HFFc6 (cell line): ENCODE measurements at places on chromosomes 5 and 9. TPM values are rescaled to one million over a fixed set of nuclear protein-coding genes. Genes with fewer than 3 reads are reported as not detected.

Gene PCDHB11
- total RNA-seq: 0.26 to 0.54 TPM (median 0.53 TPM) in 3 replicates

Gene OSTF1
- 59.7 and 69.0 TPM in 2 replicates for total RNA-seq

Gene SLC6A19
- total RNA-seq: not detected in 3 replicates

Gene LOX
- 943 to 1,069 TPM (median 968 TPM) in 3 replicates for total RNA-seq

Gene PCDHA6
- not detected in 3 replicates for total RNA-seq

Gene SLC9A3
- total RNA-seq: 0.85 to 1.00 TPM (median 0.87 TPM) in 3 replicates

Gene PHF24
- not detected in 3 replicates for total RNA-seq

GRCh38 chr5:148491793-148492184, 108.0 kb downstream of the FBXO38 start:
- H3K4me3 ChIP-seq: no peak overlapping the region
- no peak for DNase-seq
- peaks cover 7% of the 10 kb centered on the region for H3K27me3 ChIP-seq
- no peaks in the 10 kb centered on the region for H3K4me1 ChIP-seq
- H3K27ac ChIP-seq: no peak overlapping the region

- H3K27ac ChIP-seq: no peak overlapping the region
- no peaks in the 10 kb centered on the region for H3K4me1 ChIP-seq
- no peaks in the 10 kb centered on the region for H3K27me3 ChIP-seq
- no peaks in the 10 kb centered on the region for H3K36me3 ChIP-seq
- H3K4me3 ChIP-seq: no peak overlapping the region
Measured at GRCh38 chr5:107342371-107342770, 328.4 kb downstream of the EFNA5 start.

GRCh38 chr9:134971196-134971595, 53.5 kb upstream of the FCN1 start:
- H3K4me1 ChIP-seq: no peaks in the 10 kb centered on the region
- no peaks in the 10 kb centered on the region for H3K36me3 ChIP-seq
- H3K27ac ChIP-seq: no peak overlapping the region
- DNase-seq: no peak

DNA sequence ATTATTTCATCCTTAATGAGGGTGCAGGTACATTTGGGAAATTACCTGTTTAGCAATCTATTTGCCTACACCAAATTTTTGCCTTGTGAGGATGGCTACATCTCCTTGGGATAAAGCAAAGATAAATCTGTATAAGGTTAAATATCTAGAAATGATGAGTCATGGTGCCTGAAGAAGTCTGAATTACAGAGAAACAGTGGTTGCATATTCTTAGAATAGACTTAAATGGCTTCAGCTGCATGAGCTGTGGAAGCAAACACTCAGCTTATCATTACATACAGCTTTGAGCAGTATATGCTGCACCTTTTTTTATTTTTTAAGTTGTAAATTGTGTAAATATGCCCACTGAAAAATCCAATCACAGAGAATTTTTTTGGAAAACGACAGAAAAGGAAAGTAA, 153.5 kb downstream of the RAPGEF6 start:
- H3K4me1 ChIP-seq: peaks cover 13% of the 10 kb centered on the region
- no peak for DNase-seq
- no peaks in the 10 kb centered on the region; the same call in 1 of the 2 replicates for H3K27me3 ChIP-seq
- H3K27ac ChIP-seq: peak overlapping the region; percentile 62
- H3K4me3 ChIP-seq: no peak overlapping the region

- no peaks in the 10 kb centered on the region; the same call in 1 of the 2 replicates for H3K27me3 ChIP-seq
- H3K4me3 ChIP-seq: no peak overlapping the region
- H3K4me1 ChIP-seq: peaks cover 45% of the 10 kb centered on the region
- H3K36me3 ChIP-seq: 0 out of 2 replicates have a peak, but pooled peaks cover 6% of the 10 kb centered on the region
- H3K27ac ChIP-seq: no peak overlapping the region
- no peak for DNase-seq
Measured at GRCh38 chr9:111836311-111836710, 41.6 kb upstream of the SHOC1 start.

- peaks cover 19% of the 10 kb centered on the region for H3K27me3 ChIP-seq
- peaks cover 48% of the 10 kb centered on the region for H3K4me1 ChIP-seq
- H3K27ac ChIP-seq: peak overlapping the region; percentile 63
Measured at GRCh38 chr9:114908805-114909448, 21.5 kb downstream of the TNFSF8 start.

DNA sequence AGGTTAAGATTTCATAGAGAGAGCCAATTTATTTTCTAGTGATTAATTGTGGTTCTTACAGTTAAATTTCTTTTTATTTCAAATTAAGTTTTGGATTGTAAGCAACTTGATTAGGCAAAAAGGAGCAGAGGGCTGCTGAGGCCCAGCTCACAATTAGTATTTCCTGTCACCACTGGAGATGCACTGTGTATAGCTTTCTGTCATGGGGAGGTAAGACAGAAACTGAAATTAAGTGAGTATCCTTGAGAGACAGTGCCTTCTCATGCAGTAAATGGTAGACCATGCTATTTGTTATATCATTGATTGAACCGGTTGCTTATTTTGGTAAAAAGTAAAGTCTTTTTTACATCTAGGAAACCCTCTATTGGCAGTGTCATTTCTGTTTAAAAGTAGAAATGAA, 190.7 kb downstream of the CCDC171 start:
- H3K27ac ChIP-seq: no peak overlapping the region
- peaks cover 9% of the 10 kb centered on the region; the same call in 1 of the 2 replicates for H3K36me3 ChIP-seq
- H3K4me1 ChIP-seq: peaks cover 7% of the 10 kb centered on the region
- H3K27me3 ChIP-seq: peaks cover 2% of the 10 kb centered on the region
- no peak for DNase-seq

- H3K4me1 ChIP-seq: peaks cover 52% of the 10 kb centered on the region
- H3K27ac ChIP-seq: peak overlapping the region; percentile 92
- DNase-seq: peak; percentile 80
- H3K27me3 ChIP-seq: peaks cover 1% of the 10 kb centered on the region
- peak overlapping the region; percentile 75 for H3K4me3 ChIP-seq
Measured at GRCh38 chr5:143153332-143154119, 250.0 kb downstream of the NR3C1 start.

DNA sequence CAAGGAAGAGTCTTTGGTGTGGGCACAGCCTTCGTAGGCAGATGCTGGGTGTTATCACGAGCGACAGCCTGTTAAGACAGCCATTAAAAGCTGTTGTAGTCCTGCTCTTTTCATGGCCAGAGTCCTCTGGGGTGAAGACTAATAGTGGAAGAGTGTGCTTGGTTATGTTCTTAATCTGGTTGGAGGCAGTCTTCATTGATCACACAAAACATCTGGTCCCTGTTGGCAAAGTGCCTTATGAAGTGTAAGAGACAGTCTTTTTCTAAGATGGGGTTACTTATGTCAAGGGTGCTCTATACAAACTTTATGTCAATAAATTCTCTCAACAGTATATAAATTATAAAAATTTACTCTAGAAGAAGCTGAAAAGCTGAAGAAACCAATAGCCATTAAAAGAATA, 280.4 kb downstream of the CAAP1 start:
- peaks cover 6% of the 10 kb centered on the region; the same call in 1 of the 2 replicates for H3K27me3 ChIP-seq
- H3K27ac ChIP-seq: no peak overlapping the region
- no peaks in the 10 kb centered on the region for H3K36me3 ChIP-seq

GRCh38 chr5:72185496-72186329, 78.4 kb downstream of the MAP1B start:
- peak overlapping the region; percentile 60 for H3K27ac ChIP-seq
- peaks cover 78% of the 10 kb centered on the region for H3K36me3 ChIP-seq
- H3K4me1 ChIP-seq: peaks cover 47% of the 10 kb centered on the region
- H3K27me3 ChIP-seq: peaks cover 3% of the 10 kb centered on the region
- H3K4me3 ChIP-seq: no peak overlapping the region

- H3K4me1 ChIP-seq: peaks cover 10% of the 10 kb centered on the region; the same call in 1 of the 2 replicates
- 0 out of 2 replicates have a peak, but pooled peaks cover 5% of the 10 kb centered on the region for H3K36me3 ChIP-seq
- no peak for DNase-seq
- H3K27ac ChIP-seq: no peak overlapping the region
- no peak overlapping the region for H3K4me3 ChIP-seq
- peaks cover 2% of the 10 kb centered on the region for H3K27me3 ChIP-seq
Measured at GRCh38 chr5:93343570-93343969, 237.4 kb downstream of the NR2F1-AS1 start.

- H3K4me3 ChIP-seq: no peak overlapping the region
- no peak for DNase-seq
- H3K27me3 ChIP-seq: peaks cover 4% of the 10 kb centered on the region
- H3K27ac ChIP-seq: no peak overlapping the region
- H3K36me3 ChIP-seq: no peaks in the 10 kb centered on the region
Measured at GRCh38 chr5:63249960-63250359, 671.3 kb downstream of the LRRC70 start.

- no peak overlapping the region for H3K27ac ChIP-seq
- no peaks in the 10 kb centered on the region for H3K4me1 ChIP-seq
- no peaks in the 10 kb centered on the region; the same call in 1 of the 2 replicates for H3K36me3 ChIP-seq
- H3K4me3 ChIP-seq: no peak overlapping the region
Measured at GRCh38 chr5:4089087-4089486, 493.5 kb downstream of the IRX1 start.

DNA sequence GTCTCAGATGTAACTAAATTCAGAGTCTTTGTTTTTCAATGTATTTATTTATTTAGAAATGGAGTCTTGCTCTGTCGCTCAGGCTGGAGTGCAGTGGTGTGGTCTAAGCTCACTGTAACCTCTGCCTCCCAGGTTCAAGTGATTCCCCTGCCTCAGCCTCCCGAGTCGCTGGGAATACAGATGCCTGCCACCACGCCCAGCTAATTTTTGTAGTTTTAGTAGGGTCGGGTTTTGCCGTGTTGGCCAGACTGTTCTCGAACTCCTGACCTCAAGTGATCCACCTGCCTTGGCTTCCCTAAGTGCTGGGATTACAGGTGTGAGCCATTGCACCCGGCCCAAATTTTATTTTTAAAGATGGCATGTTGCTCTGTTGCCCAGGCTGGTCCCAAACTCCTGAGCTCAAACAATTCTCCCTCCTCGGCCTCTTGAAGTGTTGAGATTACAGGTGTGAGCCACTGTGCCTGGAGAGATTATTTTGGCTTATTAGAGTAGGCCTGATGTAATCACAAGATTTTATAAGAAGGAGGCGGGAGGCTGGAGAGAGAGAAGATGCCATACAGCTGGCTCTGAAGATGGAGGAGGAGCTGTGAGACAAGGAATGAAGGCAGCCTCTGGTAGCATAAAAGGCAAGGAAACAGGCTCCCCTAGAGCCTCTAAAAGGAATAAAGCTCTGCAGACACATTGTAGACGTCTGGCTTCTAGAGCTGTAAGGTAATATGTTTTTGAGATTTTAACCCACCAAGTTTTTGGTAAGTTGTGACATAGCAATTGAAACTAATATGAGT, 12.9 kb upstream of the KLF9 start:
- no peak overlapping the region for H3K4me3 ChIP-seq
- H3K36me3 ChIP-seq: no peaks in the 10 kb centered on the region
- peak; percentile 40 for DNase-seq
- no peak overlapping the region for H3K27ac ChIP-seq
- H3K27me3 ChIP-seq: no peaks in the 10 kb centered on the region
- peaks cover 6% of the 10 kb centered on the region for H3K4me1 ChIP-seq

DNA sequence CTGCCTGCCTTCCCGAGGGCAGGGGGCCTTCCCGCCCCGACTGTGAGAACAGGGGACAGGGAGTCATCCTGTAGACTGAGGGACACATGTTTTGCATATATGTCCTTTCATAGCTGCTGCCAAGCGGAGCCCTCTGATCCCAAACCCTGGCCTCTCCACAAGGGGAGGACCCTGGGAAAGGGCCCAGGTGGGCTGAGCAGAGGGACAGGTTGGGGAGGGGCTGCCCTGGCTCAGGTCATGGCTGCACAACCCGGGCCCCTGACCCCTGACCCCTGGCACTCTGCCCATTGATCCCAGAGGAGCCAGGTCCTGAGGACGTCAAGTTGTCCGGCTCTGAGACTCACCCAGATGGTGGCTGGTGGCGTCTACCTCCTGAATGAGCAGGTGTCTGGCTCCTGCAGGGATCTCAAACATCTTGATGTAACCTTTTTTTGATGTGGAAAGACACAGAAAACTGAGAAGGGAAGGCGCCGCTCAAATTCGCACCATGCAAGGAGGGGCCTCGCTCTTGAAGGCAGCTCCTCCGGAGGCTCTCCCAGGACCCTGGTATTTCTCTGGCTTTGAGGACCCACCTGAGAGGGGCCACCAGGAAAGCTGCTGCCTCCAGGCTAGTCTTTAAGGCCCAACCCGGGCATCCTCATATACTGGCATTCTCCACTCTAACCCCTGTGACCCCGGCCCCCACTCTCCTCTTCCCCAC, 71.9 kb downstream of the ZNF354C start:
- peaks cover 4% of the 10 kb centered on the region for H3K27me3 ChIP-seq
- no peak overlapping the region for H3K4me3 ChIP-seq
- DNase-seq: no peak
- H3K4me1 ChIP-seq: peaks cover 5% of the 10 kb centered on the region
- H3K27ac ChIP-seq: no peak overlapping the region

GRCh38 chr9:134832471-134832870, 48.1 kb upstream of the FCN2 start:
- peaks cover 7% of the 10 kb centered on the region for H3K4me1 ChIP-seq
- DNase-seq: no peak
- H3K27ac ChIP-seq: no peak overlapping the region; the same call in 1 of the 2 replicates
- peaks cover 8% of the 10 kb centered on the region; the same call in 1 of the 2 replicates for H3K36me3 ChIP-seq
- peaks cover 26% of the 10 kb centered on the region for H3K27me3 ChIP-seq

DNA sequence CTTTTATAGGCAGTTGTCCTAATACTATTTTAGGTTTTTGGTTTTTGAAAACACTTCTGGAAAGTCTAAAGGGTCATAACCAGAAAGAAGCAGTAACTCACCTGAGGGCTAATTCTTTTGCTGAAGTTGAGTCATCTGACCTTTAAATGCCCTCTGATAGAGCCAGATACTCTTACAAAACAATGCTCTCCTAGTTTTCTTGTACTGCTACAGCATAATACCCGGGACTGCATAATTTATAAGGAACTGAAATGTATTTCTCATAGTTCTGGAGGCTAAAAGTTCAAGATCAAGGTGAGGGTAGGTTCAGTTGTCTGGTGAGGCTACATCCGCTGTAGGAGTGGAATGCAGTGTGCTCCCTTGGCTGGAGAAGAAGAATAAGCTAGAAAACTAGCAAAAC, 670.3 kb downstream of the TLE4 start:
- H3K27ac ChIP-seq: no peak overlapping the region
- no peaks in the 10 kb centered on the region for H3K27me3 ChIP-seq
- no peaks in the 10 kb centered on the region for H3K36me3 ChIP-seq
- H3K4me3 ChIP-seq: no peak overlapping the region
- no peaks in the 10 kb centered on the region for H3K4me1 ChIP-seq

- H3K4me1 ChIP-seq: no peaks in the 10 kb centered on the region
- no peaks in the 10 kb centered on the region for H3K36me3 ChIP-seq
- no peak overlapping the region for H3K27ac ChIP-seq
- H3K4me3 ChIP-seq: no peak overlapping the region
Measured at GRCh38 chr9:121581786-121582600, 69.4 kb upstream of the DAB2IP start.

DNA sequence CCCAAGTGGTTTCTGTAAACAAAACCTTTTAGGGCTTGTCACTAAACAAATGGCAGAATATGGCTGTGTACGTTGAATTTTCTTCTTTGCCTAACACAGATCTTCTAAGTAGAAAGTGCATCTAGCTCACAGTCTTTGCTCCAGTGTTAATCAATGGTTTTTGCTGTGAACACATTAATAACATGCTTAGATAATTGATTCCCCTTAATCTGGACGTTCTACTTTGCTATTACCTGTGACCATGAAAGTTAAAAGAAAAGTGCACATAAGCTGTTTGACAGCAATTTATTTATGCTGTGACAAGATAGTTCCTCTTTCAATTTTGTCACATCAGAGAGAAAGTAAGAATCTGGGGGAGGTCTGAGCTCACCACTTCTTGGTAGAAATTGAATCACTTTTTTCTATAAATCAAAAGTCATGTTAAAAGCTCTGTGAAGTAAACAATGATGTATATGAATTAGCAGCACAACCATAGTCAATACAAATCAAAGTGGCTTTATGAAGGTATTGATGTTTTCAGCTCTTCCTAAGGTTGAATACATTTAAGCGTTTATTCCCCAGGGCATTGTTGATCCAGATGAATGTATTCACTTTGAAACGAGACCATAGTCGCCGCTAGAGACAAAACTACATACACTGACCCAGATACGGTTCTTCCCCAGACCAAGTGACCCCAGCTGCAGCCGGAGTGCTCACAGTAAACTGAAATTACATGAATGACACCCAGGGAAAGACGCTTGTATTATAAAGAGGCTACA, 174.6 kb upstream of the ZNF608 start:
- H3K4me3 ChIP-seq: no peak overlapping the region
- H3K4me1 ChIP-seq: no peaks in the 10 kb centered on the region
- H3K27ac ChIP-seq: no peak overlapping the region
- DNase-seq: no peak
